Central memory CD4-positive, alpha-beta T cell (primary cell): ENCODE measurements at places on chromosomes 11 and 22.

GRCh38 chr22:36761553-36762240, 14.2 kb downstream of the IFT27 start:
- no peak for DNase-seq

DNA sequence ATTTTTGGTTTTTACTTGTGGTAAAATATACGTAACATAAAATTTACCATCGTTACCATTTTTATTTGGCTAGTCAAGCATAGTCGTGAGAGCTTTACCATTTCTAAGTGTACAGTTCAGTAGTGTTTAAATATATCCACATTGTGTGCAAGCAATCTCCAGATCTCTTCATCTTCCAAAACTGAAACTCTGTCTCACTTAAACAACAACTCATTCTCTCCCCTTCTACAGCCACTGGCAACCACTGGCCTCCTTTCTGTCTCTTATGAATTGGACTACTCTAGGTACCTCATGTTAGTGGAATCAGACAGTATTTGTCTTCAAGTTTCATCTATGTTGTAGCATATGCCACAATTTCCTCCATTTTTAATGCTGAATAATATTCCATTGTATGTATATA, 37.4 kb downstream of the SMC1B start:
- no peak for DNase-seq

GRCh38 chr11:69552951-69553350, 71.5 kb downstream of the LINC01488 start:
- DNase-seq: no peak

DNA sequence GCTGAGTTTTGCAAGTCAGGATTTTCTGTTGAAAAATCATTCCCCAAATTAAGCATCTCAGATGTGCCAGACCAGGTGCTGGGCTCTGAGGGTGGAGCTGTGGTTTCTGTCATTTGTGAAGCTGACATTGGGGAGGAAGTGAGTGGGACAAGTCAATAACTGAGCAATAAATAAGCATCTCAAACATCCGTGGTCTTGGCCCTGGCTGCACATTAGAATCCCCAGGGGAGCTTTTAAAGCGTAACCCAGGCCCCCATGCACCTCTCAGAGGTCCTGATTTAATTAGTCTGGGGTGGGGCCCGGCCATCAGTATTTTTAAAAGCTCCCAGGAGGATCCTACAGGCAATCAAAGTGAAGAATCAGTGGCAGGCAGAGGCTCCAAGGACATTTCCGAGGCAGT, 420.0 kb downstream of the MN1 start:
- no peak for DNase-seq

- DNase-seq: no peak
Measured at GRCh38 chr11:77174559-77174958, 46.5 kb downstream of the MYO7A start.

GRCh38 chr22:28402060-28402459, 277.6 kb downstream of the TTC28 start:
- no peak for DNase-seq

DNA sequence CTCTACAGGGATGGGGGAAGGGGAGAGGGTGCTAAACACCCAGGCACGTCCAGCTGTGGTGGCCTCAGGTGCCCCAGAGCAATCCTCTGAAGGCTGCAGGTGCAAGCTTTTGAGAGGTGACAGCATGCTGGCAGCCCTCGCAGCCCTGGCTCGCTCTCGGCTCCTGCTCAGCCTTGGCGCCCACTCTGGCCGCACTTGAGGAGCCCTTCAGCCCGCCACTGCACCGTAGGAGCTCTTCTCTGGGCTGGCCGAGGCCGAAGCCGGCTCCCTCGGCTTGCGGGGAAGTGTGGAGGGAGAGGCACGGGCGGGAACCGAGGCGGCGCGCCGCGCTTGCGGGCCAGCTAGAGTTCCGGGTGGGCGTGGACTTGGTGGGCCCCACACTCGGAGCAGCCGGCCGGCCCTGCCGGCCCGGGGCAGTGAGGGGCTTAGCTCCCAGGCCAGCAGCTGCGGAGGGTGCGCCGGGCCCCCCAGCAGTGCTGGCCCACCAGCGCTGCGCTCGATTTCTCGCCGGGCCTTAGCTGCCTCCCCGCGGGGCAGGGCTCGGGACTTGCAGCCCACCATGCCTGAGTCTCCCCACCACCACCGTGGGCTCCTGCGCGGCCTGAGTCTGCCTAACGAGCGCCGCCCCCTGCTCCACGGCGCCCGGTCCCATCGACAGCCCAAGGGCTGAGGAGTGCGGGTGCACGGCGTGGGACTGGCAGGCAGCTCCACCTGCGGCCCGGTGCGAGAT, 112.1 kb downstream of the TRIM29 start:
- DNase-seq: no peak

DNA sequence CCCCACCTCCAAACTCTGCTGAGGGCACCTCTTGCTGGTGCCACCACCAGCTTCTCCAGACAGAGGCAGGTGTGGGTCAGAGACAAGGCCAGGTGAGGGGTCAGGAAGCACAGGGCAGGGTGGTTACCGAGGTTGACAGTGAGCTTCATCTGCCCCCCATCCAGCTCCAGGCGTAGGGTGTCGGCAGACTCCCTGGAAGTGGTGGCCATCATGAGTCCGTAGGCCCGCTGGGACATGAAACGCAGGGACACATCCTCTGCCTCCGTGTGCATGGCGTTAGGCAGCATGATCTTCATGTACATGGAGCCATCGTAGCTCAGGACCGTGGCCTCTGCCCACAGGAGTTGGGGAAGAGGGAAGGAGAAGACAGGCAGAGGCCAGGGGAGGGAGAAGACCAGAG, 62.8 kb downstream of the NRXN2 start:
- DNase-seq: no peak
